CD4-positive, alpha-beta T cell treated with Interleukin-15 for 4 hours (primary cell): ENCODE measurements at places on chromosomes 12 and 14.

GRCh38 chr14:76644855-76645518 is 116.3 kb upstream of the VASH1 start:
- no peak for DNase-seq

DNA sequence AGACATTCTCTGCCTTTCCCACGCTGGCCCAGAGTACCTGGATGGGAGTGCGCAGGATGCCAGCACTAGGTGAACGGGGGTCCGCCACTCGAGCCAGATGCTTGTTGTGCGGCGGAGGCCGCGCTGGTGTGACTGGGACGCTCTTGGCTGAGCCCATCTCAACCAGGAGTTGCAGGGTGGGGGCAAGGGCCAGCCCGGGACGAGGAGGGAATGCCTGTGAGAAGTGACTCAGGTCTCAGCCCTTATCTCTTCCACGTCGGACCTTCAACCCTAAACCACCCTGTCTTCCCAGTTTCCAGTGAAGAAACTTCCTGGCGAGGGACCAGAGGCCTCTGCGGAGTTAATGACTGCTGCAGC is 312 bp downstream of the CDCA3 start:
- DNase-seq: no peak

DNA sequence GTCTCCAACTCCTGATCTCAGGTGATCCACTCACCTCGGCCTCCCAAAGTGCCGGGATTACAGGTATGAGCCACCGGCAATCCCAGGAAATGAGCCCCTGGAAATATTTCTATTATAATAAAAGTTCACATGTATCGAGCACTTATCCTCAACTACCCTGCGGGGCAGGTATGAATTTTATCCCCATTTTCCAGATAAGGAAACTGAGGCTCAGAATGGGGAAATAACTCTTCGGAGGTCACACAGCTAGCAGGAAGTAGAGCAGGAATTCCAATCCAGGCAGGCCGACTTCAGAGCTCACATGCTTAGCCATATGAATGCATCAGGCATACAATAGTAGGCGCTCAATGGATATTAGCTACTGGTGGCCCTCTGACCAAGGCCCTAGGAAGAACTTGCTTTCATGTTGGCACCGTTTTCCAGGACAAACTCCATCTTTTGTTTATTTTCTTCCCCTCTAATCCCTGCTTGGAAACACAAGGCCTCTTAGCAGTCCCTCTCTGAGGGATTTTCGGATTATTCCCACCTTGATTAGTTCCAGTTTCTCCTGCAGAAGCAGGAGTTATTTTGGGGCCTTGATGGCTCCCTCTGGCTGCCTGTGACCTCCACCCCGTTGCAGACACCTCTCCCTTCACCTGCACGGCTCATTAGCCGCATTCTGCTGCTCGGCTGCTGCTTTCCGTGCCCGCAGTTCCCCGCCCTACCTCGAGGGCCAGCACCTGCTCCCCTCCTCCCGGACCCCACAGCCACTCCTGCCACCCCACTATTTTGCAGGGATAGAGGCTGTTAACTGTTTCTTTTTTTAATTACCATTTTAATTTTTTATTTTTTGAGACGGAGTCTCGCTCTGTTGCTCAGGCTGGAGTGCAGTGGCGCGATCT is 18.7 kb upstream of the POP5 start:
- DNase-seq: no peak

- no peak for DNase-seq
These were observed 43.9 kb downstream of the HMGA2 start for GRCh38 chr12:65868133-65868705.

- DNase-seq: no peak
These were observed 46.7 kb upstream of the EVL start for GRCh38 chr14:100018482-100018881.

- DNase-seq: no peak
These were observed 350.3 kb upstream of the CCDC196 start for GRCh38 chr14:66135831-66136230.

- DNase-seq: no peak
These were observed 56.0 kb downstream of the ISCA2 start for GRCh38 chr14:74549588-74549987.

DNA sequence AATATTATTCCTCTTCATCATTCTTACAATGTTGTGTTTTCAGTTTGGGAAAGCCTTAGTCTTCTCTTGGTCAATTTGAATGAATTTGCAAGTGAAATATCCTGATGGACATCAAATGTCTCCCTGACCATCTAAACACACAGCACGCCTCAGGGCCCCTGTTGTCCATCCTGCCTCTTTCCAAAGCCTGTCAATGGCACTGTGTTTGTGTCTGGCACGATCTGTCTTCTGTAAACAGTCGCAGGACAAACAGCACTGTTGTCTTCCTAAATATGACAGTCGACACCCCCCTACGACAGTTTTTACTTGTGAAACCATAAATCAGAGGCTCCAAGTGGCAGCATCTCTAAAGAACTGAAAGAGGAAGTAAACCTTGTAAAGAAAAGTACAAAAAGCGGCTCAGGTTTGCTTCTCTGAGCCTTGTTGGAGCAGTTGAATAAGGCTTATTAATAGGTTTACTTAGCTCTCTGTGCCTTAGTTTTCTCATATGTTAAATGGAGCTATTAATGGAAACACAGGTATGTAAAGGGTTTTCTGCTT is 285.8 kb downstream of the NRXN3 start:
- no peak for DNase-seq

DNA sequence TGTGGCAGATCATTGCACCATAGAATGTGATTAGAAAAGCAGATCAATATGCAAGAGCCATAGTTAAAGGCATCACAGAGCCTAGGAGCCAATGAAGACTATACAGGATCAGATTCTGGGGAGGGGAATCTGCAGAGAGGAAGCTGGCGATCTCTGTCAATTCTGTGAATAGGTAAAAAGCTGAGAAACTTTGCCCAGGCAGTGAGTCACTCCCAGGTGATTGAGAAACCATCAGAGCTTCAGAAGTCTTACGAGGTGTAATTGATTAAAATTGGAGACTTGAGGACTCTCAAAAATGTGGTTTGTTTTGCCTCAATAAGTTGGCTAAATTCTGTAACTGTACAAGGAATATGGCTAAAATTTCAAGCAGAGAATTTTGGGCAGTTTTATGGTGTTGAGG is 41.7 kb upstream of the TSPAN11 start:
- no peak for DNase-seq

DNA sequence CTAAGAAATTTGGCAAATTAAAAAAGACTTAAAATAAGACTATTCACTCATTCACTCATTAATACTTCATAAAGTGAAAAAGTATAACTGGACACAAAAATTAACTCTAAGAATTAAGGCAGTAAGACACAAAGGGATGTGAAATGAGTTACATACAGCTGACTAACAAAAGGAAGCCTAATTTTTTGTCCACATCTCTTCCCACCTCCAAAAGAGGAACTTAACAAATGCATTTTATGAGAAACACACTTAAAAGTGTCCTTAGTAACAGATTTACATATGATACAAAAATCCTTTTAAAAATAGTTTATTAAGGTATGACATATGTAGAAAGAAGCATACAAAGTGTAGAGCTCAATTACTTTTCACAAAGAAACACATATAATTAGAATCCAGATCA is 88.9 kb downstream of the NUMB start:
- no peak for DNase-seq

DNA sequence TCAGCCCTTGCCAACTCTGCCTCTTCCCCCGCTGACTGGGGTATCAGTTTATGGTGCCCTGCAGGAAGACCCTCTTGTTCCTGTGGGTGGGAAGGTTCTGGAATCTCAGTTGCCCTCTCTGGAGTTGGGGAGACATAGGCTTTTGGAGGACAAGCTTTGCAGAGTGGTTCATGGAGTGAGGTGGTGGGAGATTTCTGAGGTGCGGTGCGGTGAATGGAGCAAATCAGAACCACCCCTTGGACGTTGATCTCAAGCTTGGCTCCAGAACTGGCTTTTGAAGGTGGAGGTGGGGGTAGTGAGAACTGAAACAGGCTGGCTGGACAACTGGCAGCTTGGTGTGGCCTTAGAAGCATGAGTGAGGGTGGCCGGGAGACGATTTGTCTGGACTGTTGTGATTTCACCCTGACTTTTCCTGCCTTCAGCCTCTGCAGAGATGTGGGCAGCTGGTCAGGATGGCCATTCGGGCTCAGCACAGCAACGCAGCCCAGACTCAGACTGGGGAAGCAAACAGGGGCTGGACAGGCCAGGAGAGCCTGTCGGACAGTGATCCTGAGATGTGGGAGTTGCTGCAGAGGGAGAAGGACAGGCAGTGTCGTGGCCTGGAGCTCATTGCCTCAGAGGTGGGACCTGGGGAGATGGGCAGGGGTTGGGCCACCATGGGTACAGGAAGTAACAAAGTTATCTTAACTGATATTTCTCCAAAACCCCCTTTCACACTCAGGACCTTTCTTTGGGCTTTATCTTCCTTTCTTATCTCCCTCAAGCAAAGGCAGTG is 1.1 kb downstream of the SHMT2 start:
- DNase-seq: no peak

GRCh38 chr12:104632724-104633201 is 176.0 kb downstream of the CHST11 start:
- DNase-seq: no peak

DNA sequence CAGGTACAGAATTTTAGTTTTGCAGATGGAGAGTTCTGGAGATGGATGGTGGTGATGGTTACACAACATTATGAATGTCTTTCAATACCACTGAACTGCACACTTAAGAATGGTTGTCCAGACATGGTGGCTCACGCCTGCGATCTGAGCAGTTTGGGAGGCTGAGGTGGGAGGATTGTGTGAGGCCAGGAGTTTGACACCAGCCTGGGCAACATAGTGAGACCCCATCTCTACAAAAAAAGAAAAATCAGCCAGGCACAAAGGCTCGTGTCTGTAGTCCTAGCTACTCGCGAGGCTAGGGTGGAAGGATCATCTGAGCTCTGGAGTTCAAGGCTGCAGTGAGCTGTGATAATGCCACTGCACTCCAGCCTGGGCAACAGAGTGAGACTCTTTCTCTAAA is 8.1 kb upstream of the USP30 start:
- DNase-seq: no peak

GRCh38 chr14:29353513-29353912 is 574.1 kb downstream of the PRKD1 start:
- DNase-seq: no peak

DNA sequence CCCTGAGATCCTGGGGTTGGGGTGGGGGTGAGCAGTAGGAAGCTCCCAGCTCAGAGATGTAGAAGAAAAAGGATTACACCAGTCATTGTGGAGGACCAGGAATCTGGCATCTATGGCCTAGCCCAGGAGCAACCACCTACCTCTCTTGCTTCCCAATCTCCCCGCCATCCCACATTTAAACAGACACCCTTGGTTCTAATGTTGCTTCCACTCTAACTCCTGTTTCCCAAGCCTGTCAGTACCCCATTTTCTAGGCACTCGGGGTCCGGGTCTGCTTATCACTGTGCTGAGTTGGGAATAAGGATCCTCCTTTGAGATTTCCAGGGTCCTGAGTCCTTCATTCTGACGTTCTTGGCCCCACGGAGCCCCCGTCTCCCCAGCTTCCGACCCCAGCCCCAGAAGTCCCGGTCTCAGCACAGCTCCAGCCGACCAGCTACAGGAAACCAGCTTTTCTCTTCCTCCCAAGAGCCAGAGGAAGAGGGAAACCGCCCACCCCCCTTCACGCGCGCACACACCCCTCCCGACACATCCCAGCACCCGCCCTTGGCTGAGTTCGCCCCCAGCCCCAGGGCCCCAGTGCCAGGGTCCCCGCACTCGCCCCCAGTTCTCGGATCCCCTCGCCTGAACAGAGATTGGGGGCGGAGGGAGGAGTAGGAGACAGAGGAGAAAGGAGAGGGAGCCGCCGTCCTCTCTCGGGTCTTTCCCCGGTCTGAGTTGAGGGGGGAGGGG is 1.2 kb downstream of the ITGA5 start:
- no peak for DNase-seq
